Stimulated activated CD8-positive, alpha-beta memory T cell treated with anti-CD3 and anti-CD28 coated beads, Interleukin-7, amount 100 ng/mL, for 4 hours (primary cell): ENCODE measurements at places on chromosomes 1 and 21.

- DNase-seq: no peak
Observed at GRCh38 chr1:101698681-101699080, 298.0 kb downstream of the OLFM3 start.

- no peak for DNase-seq
Observed at GRCh38 chr1:112517646-112518045, 8.9 kb downstream of the WNT2B start.

DNA sequence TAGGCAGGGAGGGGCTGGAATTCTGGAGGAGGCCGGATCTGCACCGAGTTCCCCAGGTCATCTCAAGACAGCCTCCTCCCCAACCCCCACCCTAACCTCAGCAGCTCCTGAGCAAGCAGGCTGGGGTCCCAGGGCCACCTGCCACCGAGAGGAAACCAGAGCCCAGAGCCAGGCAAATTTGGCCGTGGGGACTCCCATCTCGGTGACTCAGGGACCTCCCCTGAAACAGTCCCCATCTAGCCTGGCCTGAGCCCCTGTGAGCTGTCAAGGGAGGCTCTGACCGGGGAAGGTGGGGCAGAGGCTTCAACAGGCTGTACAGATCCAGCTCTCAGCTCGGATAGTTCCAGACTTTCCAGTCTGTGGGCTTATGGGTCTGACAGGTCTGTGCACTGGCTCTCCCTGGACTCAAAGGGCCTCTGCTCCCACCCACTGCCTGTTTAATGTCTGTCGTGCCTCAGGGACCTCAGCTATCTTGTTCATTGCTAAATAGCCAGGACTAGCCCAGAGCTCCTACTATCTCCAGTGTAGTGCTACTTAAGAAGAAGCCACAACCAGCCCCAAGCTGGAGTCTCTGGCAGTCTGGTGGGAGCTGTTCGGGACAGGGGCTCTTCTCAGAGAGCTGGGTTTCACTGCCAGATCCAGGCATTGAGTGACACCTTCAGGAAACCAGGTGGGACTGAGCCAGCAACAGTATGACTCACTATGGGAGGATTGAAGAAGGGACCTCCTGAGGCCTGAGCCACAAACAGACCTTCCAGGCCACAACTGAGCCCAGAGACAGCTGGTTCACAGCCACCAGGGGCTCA lies 25.6 kb downstream of the MATN1 start:
- no peak for DNase-seq

GRCh38 chr1:173195596-173196088 lies 11.5 kb downstream of the TNFSF4 start:
- DNase-seq: no peak

DNA sequence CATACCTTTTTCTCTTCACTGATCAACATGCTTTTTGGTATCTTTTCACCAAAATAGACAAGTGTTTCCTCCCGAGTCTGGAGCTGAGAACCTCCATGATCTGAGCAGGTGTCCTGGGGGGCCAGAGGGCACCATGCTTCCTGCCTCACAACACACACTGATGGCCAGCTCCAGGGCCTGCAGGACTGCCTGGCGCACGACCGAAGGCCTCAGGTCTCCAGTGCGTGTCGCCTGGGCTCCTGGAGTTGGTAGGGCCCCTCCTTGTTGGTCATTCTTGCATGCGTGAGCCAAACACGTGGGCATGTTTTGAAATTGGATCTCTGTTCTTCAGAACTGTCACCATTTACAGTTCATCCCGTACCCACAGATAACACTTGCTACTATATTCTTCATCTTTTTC lies 64.4 kb downstream of the SLC37A1 start:
- DNase-seq: no peak

DNA sequence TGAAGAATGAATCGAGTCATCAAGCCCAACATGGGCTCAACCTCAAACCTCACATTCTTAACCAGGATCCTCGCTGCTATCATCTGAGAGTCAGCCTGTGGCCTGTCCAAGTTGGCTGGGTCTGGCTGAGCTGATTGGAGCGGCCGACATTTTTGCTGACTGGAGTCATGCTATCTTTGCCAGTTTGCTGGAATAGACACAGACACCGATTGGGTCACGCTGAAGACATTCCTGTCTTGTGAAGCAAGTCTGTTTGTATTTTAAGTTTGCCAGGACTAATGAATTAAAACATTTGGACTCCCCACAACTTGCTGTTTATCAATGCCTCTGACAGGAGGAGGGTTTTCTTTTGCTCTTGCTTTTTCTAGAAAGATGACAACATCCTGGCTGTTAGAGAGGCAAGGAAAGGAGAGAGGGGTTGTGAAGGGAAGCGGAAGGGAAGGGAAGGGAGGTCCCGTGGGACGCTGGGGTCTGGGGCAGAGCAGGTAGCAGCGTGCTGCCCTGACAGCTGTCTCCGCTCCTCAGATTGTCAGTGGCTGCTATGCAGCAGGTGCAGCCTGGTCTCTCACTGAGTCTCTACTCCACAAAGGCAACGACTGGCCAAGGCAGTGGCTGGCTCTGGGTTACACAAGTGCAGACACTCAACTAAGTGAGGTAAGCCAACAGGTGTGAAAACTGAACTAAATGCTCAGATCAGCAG lies at the start of gene MAP3K7CL:
Gene MAP3K7CL (plus strand): TSS at position 375 of the 700 bp plus-strand sequence. CDS start 2,701 bp downstream, outside the sequence.
- DNase-seq: no peak

- DNase-seq: no peak
Observed at GRCh38 chr1:47709872-47710231, 272.0 kb downstream of the FOXD2 start.

DNA sequence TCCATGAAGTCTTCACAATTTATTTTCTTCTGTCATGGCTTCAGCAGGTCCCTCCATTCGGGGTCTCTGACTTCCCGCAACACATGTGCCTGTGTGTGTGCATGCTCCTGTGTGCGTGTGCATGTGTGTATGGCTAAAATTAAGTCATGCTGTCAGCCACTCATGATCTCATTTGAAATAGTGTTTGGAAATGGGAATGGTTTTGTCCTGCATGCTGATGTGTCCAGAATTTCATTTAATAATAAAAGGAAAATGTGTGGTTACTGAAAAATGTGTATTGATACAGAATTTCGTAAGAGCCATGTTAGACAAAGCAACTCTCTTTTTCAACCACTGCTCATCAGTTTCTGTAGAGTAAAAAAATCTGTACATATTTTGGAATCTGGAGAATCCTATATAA lies 123.8 kb upstream of the PRDX6 start:
- no peak for DNase-seq

GRCh38 chr1:246508897-246509688 lies 2.0 kb upstream of the SMYD3 start:
- no peak for DNase-seq

DNA sequence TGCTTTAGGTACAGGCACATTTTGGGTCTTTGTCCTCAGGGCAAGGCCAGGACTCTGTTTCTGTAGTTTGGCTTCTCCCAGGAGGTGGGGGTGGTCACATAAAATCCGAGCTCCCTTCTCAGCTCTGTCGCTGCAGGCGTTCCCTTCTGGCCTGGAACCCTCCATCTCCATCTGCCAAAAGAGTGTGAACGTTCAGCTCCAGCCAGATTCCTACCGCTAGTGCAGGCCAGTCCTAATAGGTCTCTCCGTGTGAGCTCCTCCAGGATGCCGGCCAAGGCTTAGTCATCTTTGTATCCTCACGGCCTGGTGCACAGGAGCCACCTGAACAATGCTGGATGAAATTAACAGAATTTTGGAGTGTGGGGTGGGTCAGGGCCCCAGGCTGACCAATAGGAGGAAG lies 19.9 kb upstream of the KCNA10 start:
- DNase-seq: no peak

DNA sequence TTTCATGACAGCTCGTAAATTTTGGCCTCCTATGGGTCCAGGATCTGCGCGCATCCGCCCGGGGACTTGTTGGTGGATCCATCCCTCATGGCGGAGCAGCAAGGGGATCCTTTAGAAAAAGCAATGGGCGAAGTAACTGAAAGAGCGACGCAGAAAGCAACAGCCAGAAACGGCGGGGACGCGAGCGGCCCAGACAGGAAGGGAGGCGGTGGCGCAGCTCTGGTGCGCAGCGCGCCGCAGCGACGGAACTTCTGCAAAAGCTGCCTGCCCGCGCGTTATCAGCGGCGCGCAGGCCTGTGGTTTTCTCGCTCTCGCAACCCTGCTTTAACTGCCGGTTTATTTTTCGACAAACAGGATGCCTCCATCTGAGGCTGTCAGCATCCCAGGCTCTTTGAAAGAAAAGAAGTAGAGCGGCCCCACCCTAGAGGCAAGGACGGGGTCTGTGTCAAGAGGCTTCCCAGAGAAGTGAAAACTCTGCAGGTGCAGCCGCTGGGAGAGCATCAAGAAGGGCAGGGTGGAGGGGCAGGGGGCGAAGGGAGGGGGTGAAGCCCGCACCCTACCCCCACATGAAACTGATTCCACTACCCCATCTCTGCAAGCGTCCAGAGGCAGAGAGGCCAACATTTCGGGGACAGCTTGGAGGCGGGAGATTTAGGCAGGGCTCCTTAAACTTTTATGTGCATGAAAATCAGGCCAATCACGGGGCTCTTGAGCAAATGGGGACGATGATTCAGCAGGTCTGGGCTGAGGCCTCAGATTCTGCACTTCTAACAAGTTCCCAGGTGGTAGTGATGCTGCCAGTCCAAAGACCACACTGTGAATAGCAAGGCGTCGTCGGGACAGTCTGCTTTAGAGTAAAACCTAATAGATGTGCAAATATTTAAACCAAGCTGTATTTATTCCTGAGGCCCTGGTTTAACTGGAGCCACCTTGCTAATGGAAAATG lies 22.2 kb downstream of the RUNX1 start:
- peak; percentile 81 for DNase-seq

DNA sequence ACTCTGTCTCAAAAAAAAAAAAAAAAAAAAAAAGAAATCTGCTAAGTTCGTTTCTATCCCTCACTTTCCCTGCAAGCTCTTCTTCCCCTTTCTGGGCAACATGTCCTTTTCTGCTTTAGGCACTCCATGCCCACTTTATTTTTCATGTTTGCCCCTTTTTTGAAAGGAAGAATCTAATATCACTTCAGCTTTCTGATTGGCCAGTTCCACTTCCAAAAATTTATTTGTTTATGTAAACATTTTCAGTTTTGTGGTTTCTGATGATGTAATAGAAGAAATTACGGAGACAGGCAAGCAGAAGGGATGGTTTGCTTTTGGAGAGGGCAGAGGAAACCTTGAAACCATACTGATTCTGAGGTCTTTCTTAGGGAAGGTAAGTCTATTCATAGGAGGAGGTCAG lies 15.1 kb downstream of the IFNAR1 start:
- DNase-seq: no peak

GRCh38 chr1:233240829-233241682 lies 54.5 kb downstream of the PCNX2 start:
- no peak for DNase-seq

DNA sequence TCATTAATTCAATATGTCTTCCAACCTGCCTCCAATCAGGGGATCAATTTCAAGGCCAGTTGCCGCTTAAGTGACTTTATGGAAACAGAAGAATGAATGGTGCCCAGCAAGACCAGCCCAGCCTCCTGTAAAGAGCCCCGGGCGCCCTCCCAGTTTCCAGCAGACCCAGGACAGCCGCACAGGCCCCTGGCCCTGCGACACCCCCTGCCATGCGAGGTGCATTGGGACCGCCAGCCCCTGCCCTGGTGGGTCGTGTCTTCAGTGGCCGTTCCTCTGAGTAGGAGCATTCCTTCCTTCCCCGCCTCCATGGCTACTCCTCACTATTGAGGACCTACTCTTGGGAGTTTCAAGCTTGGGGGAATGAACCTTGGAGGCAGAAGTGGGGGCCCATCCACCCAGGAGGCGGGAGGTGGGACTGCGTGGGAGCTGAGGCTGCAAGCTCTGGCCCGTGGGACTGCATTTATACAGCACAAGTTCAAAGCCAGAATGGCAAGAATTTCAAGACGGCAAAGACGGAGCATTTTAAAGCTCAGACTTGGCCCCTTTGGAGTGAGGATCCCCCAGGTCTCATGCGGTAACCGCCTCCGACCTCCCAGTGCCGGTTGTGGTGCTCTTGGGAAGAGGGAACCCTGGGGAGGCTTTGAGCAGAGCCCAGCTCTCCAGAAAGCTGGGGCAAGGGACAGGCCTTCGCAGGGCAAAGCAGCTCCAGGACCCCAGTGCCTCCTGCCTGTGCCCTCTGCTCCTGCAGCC lies 73.1 kb upstream of the ACTRT2 start:
- DNase-seq: no peak

GRCh38 chr1:24302209-24302611 lies 16.9 kb upstream of the GRHL3 start:
- DNase-seq: no peak

GRCh38 chr1:211935448-211935970 lies 99.8 kb downstream of the INTS7 start:
- DNase-seq: no peak

DNA sequence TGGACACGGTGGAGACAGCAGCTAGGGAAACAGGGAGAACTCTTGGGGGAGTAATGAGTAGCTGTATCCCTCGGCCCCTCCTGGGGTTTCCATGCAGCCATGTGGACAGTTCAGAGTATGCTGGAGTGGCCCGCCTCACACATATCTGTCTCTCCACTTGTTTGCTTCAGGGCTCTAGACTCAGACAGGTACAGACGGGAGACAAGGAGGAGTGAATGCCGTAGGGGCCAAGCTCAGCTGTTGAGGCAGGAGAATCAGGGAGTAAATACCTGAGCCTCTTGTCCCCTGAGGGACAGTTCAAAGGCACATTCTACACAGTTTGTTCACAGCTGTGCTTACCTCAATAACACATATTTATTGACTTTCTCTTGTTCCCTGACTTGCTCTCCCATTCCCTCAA lies 7.7 kb upstream of the PTGFRN start:
- DNase-seq: no peak

DNA sequence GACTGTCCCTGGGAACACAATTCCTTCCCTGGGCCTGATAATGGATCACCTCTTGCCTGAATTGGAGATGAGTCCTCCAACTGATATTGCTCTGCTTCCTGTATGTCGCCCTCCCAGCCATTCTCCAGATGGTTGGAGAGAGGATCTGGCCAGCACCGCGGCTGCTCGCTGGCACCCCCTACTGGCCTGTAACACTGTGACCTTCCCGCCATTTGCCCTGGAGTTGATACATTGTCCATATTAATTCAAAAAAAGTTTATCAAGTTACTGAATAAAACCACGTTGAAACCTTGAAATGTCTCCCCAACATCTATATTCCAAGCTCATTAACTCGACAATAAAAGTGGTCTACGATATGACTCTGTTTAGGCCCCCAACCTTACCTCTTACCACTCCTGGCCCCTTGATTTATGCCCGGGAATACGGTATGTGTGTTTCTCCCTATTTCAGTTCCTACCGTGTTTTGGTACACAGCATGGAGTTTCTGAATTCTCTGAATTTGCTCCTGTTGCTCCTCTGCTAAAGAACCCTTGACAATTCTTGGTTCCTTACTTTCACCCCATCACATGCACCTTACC lies 241.8 kb upstream of the KIAA0040 start:
- DNase-seq: no peak

- no peak for DNase-seq
Observed at GRCh38 chr1:14778898-14779865, 180.7 kb downstream of the KAZN start.

GRCh38 chr1:20634594-20635084 lies 1.4 kb downstream of the PINK1 start:
- DNase-seq: no peak

GRCh38 chr1:232149287-232150201 lies 480.4 kb downstream of the SIPA1L2 start:
- DNase-seq: no peak

GRCh38 chr1:40951943-40952743 lies 27.4 kb upstream of the CTPS1 start:
- DNase-seq: peak; percentile 17
